ENCODE measurements at places on chromosomes 7 and 10. TPM values are rescaled to one million over a fixed set of nuclear protein-coding genes. Genes with fewer than 3 reads are reported as not detected.

Gene TFPI2
- not detected for total RNA-seq

Gene CYP2C19
- total RNA-seq = not detected

Gene CLDN3
- total RNA-seq = not detected

Gene SH2D4B
- total RNA-seq = 0.40 TPM

Data from natural killer cell treated with Interleukin-12 subunit alpha and Interleukin-12 subunit beta and Interleukin-15 and Interleukin-18, amount 100 ng/mL, for 72 hours (primary cell).